ENCODE measurements at places on chromosomes 4 and X. TPM values are rescaled to one million over a fixed set of nuclear protein-coding genes. Genes with fewer than 3 reads are reported as not detected.
A peak's percentile ranks its signal among the peaks of the same experiment; 100 is the strongest.

ARX gene
- not detected for total RNA-seq

CUL4B gene
- total RNA-seq, result 41.3 TPM

IQSEC2 gene
- 0.82 TPM for total RNA-seq

- DNase-seq, result no peak
Observed at GRCh38 chr4:148926276-148927260, 484.4 kb upstream of the NR3C2 start.

DNA sequence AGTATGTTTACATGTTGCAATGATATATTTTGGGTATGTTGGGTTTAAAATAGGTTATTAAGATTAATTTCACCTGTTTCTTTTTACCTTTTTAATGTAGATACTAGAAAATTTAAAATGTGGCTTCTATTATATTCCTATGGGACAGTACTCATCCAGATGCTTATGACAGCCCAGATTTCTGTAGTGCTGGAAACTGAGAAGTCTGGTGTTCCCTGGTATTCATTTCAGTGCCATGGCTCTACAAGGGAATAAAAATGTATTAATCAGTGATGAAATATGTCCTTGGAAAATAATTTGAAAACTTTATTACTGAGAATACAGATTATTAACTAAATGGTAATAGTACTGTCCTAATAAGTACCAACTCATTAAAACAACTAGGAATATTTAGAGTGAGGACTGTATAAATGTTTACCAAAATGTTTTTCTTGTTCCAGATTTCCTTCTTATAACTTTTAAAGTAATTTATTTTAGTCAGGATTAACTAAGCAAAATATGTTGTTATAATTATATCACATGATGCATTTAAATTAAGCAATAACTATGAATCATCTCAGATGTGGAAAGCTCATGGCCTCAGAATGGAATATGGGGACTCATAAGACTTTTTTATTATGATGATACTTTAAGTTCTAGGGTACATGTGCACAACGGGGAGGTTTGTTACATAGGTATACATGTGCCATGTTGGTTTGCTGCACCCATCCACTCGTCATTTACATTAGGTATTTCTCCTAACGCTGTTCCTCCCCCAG, 25.3 kb downstream of the ARHGAP24 start:
- DNase-seq, result no peak

DNA sequence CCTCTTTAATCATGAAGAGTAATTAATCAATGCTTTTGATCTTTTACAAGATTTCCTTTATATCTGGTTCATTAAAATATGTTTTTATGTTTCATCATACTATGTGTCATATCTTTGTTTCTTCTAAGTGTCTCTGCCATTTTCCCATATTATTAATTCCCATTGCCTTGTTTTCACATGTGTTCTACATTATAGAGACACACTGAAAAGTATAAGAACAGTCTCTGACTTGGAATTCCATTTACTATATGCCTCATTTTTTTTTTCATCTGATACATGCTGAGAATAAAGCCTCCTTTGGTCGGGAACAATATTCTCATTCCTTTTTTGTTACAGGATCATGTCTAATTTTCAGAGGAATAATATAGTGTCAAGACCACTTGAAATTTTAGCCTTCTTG, 4.3 kb downstream of the BANK1 start:
- no peak for DNase-seq

GRCh38 chr4:99447079-99447478, 11.9 kb upstream of the ADH7 start:
- no peak for DNase-seq

DNA sequence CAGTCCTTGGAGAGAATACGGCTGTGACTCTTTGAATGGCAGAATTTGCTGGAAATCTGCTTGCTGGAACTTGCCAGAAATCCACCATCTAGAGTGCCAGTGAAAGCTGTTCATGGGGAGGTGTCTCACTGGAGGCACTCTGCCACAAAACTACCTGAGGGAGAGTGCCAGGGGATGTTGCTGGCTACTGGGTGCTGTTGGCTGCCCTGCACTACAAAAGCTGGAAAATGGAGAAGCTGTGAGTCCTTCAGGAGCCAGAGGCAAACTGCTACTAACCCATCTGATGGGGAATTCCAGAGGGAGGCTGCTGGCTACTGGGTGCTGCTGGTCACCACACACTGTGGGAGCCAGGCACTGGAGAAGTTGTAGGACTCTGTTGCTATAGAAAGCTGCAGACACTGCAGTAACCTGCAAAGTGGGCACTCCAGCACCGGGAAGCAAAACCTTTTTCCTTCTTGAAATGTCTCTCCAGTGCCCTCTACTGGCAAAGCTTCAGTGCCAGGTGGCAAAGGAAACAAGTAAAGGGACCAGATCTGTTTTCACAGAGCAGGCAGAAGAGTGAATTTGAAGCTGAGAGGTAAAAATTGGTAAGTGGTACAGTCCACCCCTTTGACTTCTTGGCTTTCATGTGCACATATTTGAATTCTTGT, 47.8 kb upstream of the HSD17B10 start:
- DNase-seq, result peak; percentile 29

Data from activated naive CD8-positive, alpha-beta T cell treated with anti-CD3 and anti-CD28 coated beads, Interleukin-2, amount 10 ng/mL, durations not matched to agents 7 days and 5 days (primary cell).